NCI-H1436 treated with DMSO at 0.1 percent for 48 hours (cell line): ENCODE measurements at places on chromosomes 4 and X.

GRCh38 chr4:187235456-187236170, 512.0 kb upstream of the FAT1 start:
- DNase-seq: no peak

- DNase-seq: no peak
These were observed 45.7 kb downstream of the C4orf50 start for GRCh38 chr4:5972571-5972970.

- no peak for DNase-seq
These were observed 51.1 kb downstream of the WDFY3 start for GRCh38 chr4:84915396-84915780.

DNA sequence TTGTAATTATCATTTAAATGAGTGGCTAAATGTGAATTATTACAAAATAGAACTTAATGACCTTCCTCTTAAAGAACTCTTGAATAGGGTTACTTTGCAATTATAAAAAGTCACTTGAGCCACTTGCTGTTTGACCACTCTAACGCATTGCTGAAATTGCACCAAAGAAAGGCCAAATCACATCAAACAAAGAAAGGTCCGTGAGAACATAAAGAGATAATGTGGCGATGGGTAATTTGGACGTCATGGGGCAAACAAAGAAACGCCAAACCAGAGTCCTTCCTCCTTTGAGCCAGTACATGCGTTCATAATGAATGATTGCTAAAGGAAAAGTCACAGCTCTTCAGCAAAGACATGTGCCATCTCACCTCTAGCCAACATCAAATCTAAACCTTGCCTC, 229.8 kb upstream of the STS start:
- DNase-seq: no peak

DNA sequence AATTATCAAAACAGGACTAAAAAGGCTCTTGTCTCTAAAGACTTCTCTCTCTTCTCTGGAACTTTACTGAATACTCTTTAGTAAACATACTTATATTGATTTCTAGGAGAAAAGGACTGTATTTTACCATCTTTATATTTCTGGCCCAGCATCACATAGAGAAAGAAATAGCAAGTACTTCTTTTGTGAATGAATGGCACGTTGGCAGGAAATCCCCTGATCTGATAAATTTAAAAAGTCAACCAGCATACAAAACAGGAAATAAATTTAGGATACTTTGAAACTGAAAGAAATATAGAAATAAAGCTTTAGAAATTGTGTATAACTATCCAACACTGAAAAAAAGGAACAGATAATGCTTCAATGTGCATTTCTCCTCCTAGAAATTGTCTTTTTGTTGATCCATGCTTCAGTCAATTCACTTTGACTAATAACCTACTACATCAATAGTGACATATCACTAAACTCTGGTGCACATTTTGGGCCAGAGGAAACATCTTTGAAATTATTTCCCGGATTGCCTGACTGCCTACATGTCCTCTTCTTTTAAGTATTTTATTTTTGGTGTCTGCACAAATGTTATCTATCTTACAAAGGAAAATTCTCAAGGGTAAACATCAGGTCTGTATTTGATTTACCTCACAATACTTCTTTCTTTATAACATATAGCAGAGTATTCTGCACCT, 183.5 kb upstream of the FSTL5 start:
- no peak for DNase-seq

DNA sequence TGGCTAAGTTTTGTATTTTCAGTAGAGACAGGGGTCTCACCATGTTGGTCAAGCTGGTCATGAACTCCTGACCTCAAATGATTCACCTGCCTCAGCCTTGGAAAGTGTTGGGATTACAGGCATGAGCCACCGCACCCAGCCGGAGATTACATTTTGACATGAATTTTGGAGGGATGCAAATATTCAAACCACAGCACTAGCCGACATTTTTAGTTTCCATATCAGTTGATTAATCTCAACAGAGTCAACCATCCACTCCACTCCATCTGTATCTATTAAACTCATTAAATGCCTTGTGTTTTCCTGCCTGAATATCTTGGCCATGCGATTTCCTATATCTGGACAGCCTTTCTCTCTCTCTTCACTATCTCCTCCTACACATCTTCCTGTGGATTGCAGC, 64.1 kb upstream of the PDGFRA start:
- no peak for DNase-seq

GRCh38 chrX:11664211-11665167, 1.2 kb downstream of the ARHGAP6 start:
- no peak for DNase-seq

- DNase-seq: no peak
These were observed 6.3 kb downstream of the FNIP2 start for GRCh38 chr4:158775091-158775651.

- DNase-seq: no peak
These were observed 24.1 kb upstream of the COQ2 start for GRCh38 chr4:83308672-83309071.

DNA sequence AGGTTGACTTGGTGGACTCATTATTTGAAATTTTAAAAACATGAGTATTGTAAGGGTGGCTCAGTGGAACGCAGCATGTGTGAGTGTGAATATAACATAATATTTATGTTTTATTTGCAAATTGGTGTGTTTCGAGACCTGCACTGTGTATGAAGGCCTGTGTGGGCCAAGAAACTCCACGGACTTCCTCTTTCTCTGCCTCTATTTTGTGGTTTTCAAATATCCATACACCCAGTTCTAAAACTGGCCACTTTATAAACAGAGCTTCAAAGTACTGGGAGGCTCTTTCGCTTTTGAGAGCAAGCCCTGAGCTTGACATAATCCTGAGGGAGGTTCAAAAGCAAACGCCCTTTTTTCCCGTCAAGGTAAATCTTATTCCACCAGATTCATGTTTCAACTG, 187.7 kb downstream of the GPAT3 start:
- DNase-seq: no peak

DNA sequence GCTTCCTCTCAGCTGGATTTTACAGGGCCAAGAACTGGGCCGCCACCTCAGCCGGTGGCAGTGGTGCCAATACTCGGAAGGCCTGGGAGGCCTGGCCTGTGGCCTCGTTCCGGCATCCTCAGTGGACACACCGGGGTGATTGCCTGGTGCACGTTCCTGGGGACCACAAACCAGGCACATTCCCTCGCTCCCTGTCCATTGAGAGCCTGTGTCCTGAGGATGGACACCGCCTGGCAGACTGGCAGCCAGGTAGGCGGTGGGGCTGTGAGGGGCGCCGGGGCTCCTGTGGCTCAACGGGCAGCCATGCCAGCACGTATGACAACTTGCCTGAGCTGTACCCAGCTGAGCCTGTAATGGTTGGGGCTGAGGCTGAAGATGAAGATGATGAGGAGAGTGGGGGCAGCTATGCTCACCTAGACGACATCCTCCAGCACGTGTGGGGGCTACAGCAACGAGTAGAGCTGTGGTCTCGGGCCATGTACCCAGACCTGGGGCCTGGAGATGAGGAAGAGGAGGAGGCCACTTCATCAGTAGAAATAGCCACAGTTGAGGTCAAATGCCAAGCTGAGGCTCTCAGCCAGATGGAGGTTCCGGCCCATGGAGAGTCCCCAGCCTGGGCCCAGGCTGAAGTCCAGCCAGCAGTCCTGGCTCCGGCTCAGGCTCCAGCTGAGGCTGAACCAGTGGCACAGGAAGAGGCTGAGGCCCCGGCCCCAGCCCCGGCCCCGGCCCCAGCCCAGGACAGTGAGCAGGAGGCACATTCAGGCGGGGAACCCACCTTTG, 70.4 kb downstream of the STARD8 start:
- DNase-seq: no peak

DNA sequence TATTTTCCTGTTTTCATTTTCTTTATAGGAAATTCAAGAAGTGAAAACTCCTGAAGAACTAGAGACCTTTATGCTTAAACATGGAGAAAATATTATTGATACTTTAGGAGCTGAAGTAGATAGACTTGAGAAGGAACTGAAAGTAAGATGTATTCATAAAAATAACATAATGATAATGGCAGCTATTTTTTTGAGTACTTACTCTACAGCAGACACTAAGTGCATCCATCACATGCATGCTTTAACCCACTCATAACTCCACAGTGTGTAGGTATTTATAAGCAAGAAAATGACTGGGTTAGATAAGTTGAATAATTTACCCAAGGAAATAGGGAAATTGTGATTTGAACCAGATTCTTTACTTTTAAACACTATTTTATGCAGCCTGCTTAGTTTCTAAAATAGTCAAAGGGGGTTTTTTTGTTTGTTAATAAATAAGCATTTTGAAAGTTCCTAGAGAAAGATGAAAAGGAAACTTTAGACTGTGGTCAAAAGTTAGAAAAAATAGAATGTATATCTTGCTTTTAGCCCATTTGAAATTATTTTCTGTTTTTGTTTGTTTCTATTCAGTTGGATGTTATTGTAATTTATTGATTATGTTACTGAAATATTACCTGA, 74.2 kb downstream of the BEND4 start:
- no peak for DNase-seq
